WTC11 (cell line): ENCODE measurements at places on chromosomes 3 and 15. TPM values are rescaled to one million over a fixed set of nuclear protein-coding genes. Genes with fewer than 3 reads are reported as not detected.

Gene SLCO2A1
- total RNA-seq = 2.3 to 3.3 TPM (median 3.3 TPM) in 3 replicates

Gene KCNAB1
- 0.41 to 1.1 TPM (median 1.0 TPM) in 3 replicates for total RNA-seq

Gene PIGZ
- 0.21 to 0.55 TPM (median 0.37 TPM) in 3 replicates for total RNA-seq

Gene EEF1AKMT4
- 11.3 to 11.8 TPM (median 11.4 TPM) in 3 replicates for total RNA-seq

Gene SKOR1
- total RNA-seq = 0.09 to 0.22 TPM (median 0.11 TPM) in 3 replicates

Gene CYP1A2
- 0.07 TPM in 1 of 3 replicates, not detected in the others for total RNA-seq

Gene RPP25
- total RNA-seq = 28.3 to 31.3 TPM (median 29.0 TPM) in 3 replicates
